HEK293T (cell line): ENCODE measurements at places on chromosomes 4 and X.

DNA sequence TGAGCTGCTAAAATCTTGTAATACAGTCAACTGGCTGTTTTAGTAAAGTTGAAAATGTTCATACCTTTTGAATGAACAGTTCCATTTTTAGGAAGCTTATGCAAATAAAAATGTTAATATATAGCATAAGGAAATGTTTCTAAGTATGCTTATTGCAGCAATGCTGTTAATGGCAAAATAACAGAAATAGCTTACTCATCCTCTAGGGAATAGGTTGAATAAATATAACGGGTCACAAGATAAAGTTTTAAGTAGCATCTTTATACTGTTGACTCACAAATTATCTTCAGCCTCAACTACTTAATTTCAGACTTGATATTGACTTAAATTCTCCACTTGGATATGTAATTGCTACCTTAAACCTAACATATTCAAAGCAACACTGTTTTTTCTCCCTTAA, 27.7 kb downstream of the HERC3 start:
- DNase-seq: no peak

GRCh38 chr4:125121581-125121980, 193.2 kb upstream of the FAT4 start:
- no peak for DNase-seq

GRCh38 chrX:99933865-99934264, 476.2 kb downstream of the PCDH19 start:
- DNase-seq: no peak

- no peak for DNase-seq
Measured at GRCh38 chr4:108359130-108359985, 190.6 kb upstream of the LEF1 start.

DNA sequence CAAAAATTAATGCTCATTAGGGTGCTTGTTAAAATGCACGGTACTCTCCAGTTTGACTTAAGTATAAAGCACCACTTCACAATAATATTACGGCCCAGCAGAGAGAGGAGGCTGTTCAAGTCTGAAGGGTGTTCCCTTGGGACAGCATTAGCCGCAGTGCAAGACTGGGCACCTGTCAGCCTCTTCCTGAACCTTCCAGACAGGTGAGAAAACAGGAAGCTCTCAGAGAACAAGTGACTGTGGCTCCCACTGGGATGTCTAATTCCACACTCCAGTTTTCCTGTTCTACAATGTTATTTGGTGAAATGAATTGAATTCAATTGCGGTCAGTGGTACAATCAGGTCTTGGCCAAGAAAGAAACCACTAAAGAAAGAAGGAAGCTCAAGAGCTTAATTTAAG, 414.4 kb downstream of the SMARCA1 start:
- DNase-seq: no peak

DNA sequence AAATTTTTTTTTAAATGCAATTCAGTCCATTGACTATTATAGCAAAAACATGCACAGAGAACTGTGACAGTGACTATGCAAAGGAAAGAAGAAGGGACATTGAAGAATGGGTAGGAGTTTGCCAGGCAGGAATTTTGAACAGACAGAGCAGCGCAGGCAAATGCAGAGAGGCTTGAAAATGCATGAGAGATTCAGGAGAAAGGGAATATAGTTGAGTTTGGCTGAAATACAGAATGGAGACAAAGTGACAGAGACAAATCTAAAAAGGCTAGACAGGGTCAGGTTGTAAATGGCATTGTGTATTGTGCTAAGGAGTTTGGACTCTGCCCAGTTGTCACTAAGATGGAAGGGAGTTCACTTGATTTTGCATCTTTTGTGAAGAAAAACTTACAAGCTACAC, 42.4 kb upstream of the IL21 start:
- no peak for DNase-seq

DNA sequence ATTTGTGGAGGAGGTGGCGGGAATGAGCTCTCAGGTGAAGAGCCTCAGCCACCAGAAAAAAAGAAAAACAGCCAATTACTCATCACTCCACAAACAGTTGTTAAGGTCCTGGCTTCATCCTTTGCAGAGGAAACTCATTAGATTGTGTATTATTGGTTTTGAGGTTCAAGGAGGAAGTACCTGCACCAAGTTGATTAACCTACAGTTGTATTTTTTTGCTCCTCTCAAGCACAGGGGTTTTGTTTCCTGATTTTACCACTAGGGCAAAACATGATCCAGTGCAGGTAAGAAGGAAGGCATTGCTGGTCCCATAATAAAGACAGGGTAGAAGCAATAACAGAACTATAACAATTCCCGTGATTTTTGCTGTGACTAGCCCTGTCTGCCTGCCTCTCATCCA, 84.0 kb upstream of the QRFPR start:
- no peak for DNase-seq

- DNase-seq: no peak
Measured at GRCh38 chr4:168538632-168539031, 41.8 kb downstream of the PALLD start.

- DNase-seq: no peak
Measured at GRCh38 chr4:38189445-38189844, 229.2 kb downstream of the PTTG2 start.

DNA sequence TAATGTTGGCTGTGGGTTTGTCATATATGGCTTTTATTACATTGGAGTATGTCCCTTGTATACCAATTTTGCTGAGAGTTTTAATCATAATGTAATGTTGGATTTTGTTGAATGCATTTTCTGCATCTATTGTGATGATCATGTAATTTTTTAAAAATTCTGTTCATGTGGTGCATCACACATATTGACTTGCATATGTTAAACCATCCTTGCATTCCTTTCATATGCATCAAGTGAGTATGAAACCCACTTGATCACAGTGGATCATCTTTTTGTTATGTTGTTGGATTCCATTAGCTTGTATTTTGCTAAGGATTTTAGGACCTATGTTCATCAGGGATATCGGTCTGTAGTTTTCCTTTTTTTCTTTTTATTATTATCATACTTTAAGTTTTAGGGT, 12.1 kb downstream of the HEPH start:
- no peak for DNase-seq

GRCh38 chrX:135327299-135327698, 18.0 kb downstream of the ETDC start:
- DNase-seq: no peak

- DNase-seq: no peak
Measured at GRCh38 chr4:113513382-113513781, 248.2 kb downstream of the CAMK2D start.

GRCh38 chrX:77949840-77950239, 19.6 kb downstream of the PGAM4 start:
- no peak for DNase-seq

- DNase-seq: no peak
Measured at GRCh38 chr4:113636877-113637276, 124.7 kb downstream of the CAMK2D start.
